ENCODE measurements at places on chromosomes 1 and 21.

DNA sequence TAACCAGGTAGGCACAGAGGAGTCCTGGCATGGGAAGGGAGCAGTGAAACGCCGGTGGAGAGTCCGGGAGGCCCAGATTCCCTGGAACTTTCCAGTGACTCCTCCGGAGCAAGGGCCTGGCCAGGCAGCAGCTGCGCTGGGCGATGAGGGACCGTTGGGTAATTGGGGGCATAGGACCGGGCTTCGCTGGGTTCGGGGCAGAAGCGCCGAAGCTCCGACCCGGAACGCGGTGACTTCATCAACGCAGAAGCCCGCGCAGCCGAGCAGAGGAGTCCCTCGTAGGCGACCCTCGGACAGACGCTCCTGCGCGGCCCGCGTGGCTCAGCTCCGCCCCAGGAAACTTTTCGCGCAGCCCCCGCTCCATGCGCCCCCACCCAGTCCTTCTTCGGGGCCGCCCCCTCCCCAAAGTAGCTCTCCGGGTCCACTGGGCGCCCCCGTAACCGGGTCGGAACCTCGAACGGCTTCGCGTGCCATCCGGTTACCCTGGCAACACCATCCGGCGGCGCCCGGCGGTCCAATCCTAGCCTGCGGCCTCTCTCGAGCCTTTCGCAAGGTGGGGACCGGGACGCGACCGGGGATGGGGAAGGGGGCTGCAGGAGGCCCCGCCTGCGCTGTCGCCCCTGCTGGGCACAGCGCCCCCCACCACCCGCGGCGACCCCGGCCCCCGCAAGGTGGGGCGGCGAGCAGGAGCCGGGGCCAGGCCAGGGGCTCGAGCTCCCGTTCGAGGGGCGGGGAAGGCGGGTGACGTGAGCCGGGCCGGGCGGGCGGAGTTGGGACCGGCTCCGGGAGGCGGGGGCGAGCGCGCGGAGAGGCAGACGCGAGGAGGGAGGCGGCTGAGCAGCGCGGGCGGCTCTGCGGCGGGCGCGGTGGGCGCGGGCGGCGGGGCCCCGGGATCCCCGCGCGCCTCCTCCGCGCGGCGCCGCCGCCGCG, at the start of gene AJAP1:
Gene AJAP1 (plus strand): TSS at position 814 of the 930 bp plus-strand sequence. CDS start 817 bp downstream, outside the sequence.
- no peak for DNase-seq

- no peak for DNase-seq
Observed at GRCh38 chr1:25889470-25889869, 14.0 kb upstream of the PAQR7 start.

GRCh38 chr1:202750761-202751160, 40.5 kb upstream of the SYT2 start:
- no peak for DNase-seq

DNA sequence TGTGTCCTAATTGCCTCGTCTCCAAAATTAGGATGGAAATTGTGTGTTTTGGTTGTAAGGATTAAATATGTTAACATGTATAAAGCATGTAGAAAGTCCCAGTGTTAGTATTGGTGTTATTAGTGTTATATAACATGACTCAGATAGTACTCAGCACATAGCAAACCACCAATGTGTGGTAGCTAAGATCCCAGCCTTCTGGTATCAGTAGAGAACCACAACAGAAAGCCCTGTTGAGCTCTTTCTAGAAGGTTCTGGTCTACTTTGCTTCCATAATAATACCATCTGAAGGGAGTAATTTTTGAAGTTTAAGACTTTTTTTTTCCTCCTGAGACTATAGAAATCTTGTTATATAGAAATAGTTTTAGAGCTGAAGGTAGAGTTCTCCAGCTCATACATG, 259.3 kb upstream of the SGIP1 start:
- DNase-seq, result no peak

DNA sequence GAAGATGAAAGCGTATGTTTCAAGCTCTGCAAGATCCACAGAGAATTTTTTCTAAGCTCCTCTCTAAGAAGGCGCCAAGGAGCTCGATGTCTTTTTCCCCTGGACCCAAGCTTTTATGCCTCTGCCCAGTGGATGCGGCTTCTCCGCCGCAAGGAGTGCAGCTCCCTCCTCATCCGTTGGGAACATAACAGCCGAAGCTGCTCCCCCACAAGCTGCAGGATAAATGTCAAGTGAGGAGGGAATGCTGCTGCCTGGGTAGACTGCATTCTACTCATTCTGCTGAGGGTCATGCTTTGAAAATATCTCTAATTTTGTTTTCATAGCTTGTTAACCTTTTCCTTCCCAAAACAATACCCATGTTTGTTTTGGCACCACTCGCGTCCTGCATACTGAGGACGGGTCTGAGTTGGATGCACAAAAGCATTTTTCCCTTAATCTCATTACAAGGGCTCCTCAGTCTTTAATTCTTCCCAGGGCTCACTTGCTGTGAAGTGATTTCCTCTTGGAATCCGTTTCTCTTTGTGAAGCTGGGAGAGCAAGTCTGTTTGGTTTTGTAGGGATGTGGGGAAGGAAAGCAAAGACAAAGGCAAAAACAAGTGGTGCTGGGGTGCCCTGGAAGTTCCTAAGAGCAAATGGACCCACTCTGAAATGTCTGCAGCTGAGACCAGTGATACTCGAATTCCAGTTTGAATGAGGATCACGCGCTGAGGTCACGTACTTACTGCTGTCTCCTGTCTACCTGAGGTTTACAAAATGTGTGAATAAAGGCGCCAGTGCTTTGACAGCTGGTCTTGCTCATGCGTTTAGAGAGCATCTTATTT, 134.0 kb upstream of the IRF2BP2 start:
- no peak for DNase-seq

DNA sequence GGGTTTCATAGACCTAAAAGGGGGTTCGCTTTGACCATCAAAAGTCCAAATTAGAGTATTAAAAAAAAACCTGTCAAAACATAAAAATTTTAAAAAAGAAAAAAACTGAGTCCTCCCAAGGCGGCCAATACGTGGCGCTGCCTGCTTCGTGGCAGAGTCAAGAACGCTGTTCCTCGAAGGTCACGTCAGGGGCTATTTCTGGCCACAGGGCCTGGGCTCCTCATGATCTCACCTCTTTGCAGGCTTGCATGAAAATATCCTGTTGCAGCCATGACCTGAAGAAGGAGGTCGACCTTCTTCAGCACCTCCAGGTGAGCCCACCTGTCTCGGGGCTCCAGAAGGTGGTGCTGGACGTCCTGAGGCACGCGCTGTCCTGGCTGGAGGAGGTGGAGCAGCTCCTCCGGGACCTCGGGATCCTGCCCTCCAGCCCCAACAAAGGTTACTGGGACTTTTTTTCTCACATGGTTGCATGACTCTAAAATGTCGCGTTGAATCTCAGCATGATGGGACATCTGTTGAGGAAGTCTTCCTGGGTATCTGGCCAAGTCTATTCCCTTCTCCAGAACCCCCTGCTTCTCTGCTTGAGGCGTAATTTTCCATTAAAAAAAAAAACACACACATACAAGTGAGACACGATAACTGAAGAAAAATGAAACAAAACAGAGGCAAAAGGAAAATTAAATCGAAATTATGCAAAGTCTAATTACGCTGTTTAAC, 80.4 kb upstream of the EFHD2 start:
- DNase-seq, result peak; percentile 69

- no peak for DNase-seq
Observed at GRCh38 chr1:70392626-70393025, 18.4 kb upstream of the CTH start.

DNA sequence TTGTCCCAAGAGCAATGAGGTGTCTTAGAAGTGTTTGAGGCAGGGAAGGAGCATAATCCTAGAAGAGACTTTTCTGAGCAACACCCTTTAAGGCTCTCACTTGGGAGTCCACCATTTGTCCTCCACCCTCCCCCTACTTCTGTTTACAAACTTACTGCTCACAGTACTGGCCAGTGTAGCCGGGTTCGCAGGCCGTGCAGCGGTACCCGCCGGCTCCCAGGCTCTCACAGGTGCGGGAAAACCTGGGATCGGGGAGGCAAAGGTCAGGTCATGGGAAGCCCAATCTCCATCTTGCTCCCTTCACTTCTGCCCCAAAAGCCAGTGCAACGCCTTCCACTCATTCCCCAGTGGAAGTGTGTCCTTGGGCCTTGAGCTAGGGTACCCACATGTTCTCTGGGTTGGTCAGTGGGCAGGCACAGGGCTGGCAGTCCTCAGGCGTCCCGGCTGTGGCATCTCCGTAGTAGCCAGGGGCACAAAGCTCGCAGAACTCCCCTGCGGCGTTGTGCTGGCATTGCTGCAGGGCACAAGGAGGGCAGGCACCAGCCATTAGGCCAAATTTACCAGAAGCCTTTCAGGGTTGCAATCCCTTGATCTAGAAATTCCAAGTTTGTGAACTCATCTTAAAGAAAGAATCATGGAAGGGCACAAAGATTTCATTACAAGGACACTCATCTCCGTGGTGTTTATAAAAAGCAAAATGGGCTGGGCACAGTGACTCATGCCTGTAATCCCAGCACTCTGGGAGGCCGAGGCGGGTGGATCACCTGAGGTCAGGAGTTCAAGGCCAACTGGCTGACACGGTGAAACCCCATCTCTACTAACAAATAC, 49.8 kb downstream of the LDLRAD2 start:
- no peak for DNase-seq

GRCh38 chr1:202710070-202711045, at the start of gene SYT2:
SYT2 (minus strand) TSS chr1:202710454; CDS start chr1:202605772, 104,682 bp downstream.
- DNase-seq, result no peak

DNA sequence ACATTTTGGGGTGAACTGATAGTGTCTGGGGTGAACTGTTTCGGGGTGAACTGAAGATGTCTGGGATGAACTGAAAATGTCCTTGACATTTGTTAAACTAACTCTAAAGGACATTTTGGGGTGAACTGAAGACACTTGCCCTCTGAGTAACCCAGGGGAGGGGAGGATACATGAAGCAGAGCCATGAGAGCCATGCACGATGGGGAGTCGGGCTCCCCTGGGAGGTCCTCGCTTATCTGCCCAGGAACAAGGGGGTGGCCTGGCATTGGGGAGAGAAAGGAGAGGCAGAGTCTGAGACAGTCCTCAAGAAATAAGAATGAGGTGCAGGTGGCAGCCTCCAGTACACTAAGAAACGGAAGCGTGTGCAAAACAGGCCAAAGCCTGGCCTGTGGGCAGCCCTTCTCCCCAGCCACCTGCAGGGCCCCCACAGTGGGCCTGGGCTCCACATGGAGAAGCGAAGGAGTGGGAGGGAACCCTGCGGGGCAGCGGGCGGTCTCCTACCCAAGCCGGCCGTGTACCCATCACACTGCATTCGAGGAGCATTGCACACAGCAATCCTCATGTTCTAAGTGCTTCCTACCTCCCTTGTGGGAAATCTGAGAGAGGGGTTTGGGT, 24.2 kb downstream of the RSPH1 start:
- no peak for DNase-seq

DNA sequence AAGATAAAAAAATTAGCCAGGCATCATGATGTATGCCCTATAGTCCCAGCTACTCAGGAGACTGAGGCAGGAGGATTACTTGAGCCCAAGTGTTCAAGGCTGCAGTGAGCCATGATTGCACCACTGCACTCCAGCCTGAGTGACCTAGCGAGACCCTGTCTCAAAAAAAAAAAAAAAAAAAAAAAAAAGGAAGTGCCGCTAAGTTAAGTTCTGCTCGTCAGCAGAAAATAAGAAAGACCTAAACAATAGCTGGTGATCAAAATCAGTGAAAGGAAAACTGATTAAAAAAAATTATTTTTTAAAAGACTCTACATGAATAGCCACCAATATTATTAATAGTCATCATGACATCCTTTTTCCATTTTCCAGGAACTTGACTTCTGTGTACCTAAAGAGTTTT, 44.2 kb upstream of the MTR start:
- no peak for DNase-seq

- DNase-seq, result no peak
Observed at GRCh38 chr1:236167154-236167553, 24.8 kb downstream of the GPR137B start.

GRCh38 chr1:107105914-107106313, 34.9 kb upstream of the NTNG1 start:
- no peak for DNase-seq

DNA sequence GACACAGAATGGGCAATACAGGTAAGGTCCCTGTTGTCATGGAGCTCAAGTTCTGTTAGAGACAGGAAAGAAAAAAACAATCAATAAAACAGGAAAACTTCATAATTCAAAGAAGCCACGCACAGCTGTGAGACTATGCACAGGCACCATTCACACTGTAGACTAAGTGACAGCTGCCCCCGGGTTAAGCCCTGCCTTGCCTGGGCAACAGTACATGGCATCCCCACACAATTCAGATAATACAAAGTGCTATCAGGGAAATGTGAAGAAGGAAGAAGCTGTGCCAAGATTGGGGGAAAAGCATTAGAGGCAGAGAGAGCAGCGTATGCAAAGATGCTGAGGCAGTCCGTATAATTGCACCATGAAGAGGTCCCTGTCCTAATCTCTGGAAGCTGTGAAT, 9.0 kb upstream of the KCNE2 start:
- DNase-seq, result no peak

- DNase-seq, result no peak
Observed at GRCh38 chr1:225977937-225978748, 21.0 kb downstream of the SDE2 start.

DNA sequence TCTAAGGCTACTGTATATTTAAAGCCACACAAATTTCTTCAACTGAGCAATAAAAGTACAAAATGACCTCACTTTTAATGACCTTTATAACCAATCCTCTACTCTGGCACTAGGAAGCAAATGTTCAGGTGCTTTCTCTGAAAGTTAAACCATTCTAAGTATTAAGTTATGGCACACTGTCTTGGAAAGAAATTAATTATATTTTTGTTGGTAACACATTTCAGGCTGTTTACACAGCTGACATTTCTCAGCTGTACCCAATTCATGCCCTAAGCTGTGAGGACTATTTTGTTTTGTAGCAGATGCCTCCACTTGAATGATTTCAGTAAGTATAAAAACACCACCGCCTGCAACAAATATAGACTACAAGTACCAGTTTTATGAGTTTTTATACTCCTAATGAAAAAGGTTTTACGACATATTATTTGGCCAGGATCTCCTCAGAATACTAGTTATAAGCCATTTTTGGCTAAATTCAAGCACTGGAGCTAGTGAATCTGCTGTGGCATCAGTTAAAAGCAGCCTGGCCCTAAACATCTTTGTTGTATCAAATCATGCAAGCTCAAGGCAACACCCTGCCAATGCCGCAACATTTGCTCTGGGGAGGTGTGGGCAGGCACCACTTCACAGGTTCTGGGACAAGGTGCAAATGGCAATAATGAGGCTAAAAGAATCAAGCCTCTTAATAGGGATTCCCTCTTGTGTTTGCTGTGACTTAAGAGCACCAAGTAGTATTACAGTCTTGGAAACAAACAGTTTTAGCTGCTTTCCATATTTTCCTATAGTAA, 228.4 kb upstream of the DMRTA2 start:
- no peak for DNase-seq

DNA sequence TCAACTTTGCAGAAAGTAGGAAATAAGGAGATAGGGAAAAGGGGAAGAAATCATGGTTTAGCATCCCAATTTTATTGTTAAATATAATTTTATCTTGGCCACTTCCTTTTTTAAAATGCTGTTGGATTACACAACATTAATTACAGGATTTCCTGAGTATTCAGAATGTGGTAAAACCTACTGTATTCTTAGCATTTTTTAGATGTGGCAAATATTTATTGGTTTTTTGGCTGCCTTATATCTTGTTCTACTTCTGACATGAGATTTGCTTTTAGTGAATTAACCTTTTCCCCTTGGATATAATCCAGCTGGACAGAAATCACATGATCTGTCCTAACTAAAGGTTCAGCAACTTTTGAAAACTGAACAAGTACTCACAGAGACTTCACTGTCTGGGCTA, 104.9 kb downstream of the PTGS2 start:
- DNase-seq, result no peak

GRCh38 chr21:35954066-35954465, 106.3 kb downstream of the SETD4 start:
- DNase-seq, result no peak

GRCh38 chr1:186775036-186775435, 53.7 kb upstream of the PLA2G4A start:
- no peak for DNase-seq

GRCh38 chr1:205666372-205667166, 13.7 kb downstream of the SLC45A3 start:
- DNase-seq, result no peak
